ENCODE measurements at places on chromosomes 12 and 14.

DNA sequence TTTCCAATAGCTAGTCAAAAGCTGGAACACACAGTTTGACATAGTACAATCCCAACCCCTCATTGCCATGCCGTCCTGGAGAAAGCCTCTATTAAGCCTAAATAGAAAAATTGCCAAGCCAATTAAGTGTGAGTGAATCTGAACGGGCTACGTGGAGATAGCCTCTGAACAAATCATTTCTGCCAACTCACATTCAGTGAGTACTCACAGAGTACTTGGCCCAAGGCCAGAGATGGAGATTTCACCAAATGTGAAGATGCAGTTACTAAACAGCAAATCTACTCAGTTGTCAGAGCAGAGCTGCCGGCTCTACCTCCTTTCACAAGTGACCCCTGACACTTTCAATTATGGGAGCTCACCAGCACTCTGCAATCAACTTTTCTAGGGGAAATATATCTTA, 350.0 kb downstream of the GALC start:
- DNase-seq, result no peak

DNA sequence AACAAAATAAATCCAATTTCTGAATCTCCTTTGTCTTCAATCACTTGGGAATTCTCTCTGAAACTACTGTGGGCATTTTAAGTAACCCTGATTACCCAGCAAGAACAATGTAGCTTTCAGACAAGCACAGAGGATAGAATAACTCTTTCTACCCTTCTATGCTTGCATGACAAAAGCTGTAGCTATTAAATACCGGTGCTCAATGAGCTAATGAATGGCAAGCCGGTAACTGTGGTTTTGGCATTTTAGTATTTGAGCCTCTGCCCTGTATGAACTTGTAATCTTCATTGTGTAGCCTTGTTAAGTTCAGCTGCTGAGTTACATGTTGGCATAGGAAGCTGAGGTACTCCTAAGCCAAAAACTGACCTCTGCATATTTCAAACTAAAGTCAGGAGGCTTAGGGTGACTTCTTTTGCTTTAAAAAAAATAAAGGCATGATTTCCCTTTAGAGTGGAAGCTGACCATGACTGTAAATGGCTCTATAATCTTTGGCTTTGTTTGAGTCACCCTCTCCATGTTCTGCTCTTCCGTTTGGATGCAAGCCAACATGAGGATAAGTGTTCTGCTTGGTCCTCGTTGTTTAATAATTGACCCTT, 171.0 kb upstream of the HIF1A start:
- DNase-seq, result peak; percentile 65

- DNase-seq, result no peak
Observed at GRCh38 chr14:92280554-92281262, 42.3 kb upstream of the SLC24A4 start.

DNA sequence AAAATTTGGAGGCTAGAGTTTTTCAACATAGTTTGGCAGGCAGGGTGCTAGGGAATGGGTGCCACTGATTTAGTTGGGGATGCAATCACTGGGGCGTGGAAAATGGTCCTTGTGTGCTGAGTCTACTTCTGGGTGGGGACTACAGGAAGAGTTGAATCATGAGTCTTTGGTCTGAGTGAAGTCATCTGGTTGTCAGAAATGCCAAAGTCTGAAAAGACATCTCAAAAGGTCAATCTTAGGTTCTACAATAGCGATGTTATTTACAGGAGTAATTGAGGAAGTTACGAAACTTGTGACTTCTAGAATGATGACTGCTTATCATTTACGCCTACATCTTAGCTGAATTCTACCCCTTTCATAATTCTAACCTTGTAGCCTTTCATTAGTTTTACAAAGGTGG, 209.1 kb downstream of the NUBPL start:
- no peak for DNase-seq

DNA sequence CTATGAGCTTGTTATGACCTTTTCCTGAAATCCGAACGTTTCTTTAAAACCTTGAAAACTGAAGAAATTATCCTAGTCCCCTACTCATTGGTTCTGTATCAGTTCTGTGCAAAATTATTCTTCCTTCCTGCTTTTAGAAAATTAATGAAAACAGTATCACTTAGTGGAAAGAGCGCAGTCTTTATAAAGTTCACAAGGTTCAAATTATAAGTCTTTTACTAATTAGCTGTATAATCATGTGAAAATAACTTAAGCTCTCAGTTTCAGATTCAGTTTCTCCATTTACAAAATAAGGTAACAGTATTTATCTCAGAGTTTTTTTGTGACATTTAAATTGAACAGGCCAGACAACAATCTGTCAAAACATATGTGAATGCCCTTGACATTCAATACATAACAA, 306.1 kb downstream of the ADAMTS20 start:
- DNase-seq, result no peak

DNA sequence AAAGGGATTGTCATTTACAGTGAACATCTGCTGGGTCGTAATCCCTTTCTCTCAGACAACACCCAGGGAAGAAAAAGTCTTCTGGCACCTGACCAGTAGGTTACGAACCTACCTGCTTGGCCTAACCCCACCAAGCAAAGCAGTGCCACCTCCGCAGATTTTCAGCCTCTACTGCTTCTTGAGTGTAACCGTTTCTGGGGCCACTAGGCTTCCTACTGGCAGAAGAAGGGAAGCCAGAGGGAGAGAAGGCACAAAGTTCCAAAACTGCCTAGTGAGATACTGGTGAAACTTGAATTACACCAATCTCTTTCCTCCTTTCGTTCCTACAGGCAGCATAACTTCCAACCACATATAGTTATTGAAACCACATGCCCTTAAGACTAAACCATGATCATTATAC, 383.6 kb downstream of the BCAT1 start:
- DNase-seq, result no peak

DNA sequence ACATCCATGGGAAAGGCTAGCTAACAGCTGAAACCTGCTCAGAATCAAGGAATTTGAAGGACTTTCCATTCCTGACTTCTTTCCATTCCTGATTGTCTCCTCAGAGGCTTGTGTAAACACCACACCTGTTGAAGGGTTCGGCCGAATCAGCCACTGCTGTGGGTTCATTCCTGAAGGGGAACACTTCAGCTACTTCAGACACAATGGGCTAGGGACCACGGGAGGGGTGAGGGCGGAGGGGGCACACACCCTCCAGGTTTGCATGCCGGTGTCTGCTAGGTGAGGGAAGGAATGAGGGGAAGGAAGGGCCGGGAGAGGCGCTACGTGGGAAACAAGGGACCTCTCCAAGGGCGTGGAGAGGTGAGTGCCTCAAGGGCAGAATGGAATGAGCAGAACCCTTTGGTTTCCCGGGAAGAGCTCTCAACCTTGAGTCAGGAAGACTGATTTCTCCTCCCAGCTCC, 1.3 kb downstream of the GPRC5A start:
- DNase-seq, result peak; percentile 23

- DNase-seq, result no peak
Observed at GRCh38 chr12:112121780-112122565, 3.4 kb upstream of the TRAFD1 start.

DNA sequence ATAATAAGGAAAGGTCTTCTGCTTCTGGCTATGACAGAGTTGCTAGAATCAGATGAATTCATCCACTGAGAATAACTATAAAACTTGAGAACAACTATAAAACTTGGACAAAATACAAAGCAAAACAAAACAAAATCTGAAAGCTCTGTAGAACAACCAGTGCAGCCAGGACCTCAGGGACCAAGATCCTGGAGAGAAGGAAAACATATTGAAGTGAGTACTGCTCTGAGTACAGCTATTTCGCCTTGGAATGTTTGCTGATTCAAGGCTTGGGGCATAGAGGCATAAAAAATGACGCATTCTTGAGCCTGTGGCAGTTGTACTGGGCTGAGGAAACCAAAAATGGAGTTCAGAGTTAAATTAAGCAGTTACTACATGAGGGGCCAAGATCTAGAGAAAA, 21.7 kb downstream of the FOXA1 start:
- no peak for DNase-seq

DNA sequence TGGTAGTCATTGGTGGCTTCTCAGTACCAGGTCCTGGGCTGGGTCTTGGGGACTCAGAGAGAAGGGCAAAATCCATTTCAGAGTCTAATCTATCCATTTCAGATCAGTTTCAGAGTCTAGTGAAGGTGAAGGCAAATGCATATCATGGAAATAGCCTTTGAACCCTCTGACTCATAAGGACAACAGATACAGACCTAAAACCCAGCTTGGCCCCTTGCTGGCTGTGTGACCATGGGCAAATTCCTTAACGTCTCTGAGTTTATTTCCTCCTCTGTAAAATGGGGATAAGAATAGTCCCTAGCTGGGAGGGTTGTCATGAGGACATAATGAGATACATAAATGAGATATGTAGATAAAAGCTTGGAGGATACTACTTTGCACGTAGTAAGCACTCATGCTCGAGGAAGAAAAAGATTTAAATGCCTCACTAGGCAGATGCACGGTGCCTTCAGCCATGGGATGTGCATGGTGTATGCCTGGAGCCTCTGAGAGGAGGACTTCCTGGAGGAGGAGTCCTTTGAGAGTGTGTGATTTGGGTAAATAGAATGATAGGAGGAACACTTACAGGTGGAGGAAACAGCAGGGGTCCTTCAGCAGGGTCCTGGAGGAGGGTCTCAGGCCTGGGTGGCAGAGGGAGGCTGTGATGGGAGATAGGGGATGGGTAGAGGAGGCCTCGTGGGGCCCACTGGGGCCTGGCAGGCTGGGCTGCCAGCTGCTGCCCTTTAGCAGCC, 8.0 kb downstream of the DTX1 start:
- no peak for DNase-seq

- no peak for DNase-seq
Observed at GRCh38 chr12:71721783-71722505, 32.7 kb upstream of the RAB21 start.

- no peak for DNase-seq
Observed at GRCh38 chr12:91502208-91502607, 319.6 kb upstream of the DCN start.

- DNase-seq, result no peak
Observed at GRCh38 chr14:55477680-55478079, 37.3 kb upstream of the TBPL2 start.

DNA sequence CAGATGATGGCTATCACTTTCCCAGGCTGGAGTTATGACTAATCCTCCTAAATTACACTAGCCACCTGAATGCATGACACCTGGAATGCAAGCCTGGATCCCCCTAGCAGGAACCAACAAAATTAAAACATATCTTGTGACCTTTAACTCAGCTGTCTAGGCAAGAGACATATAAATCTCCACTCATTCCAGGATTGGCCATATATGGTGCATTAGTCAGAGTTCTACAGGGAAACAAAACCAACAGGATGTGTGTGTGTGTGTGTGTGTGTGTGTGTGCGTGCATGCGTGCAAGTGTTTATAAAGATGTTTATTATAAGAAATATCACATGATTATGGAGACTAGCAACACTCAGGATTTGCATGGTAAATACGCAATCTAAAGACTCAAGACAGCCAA, 212.8 kb downstream of the KIF21A start:
- no peak for DNase-seq

DNA sequence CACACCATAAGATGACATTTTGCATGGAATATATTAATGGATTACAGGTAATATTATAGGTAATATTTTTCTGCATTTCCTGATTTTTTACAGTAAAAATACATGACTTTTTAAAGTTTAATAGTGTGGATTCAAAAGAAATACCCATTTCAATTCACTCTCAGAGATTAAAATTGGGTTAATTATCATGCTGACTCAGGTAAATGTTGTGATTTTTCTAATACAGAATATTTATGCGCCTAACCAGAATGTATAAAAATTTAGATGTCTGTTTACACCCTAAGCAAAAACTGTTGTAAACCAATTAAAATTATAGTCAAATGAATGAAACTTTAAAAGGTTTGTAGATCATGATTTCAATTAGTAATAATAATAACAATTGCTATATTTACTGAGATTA, 117.2 kb upstream of the FLRT2 start:
- no peak for DNase-seq

DNA sequence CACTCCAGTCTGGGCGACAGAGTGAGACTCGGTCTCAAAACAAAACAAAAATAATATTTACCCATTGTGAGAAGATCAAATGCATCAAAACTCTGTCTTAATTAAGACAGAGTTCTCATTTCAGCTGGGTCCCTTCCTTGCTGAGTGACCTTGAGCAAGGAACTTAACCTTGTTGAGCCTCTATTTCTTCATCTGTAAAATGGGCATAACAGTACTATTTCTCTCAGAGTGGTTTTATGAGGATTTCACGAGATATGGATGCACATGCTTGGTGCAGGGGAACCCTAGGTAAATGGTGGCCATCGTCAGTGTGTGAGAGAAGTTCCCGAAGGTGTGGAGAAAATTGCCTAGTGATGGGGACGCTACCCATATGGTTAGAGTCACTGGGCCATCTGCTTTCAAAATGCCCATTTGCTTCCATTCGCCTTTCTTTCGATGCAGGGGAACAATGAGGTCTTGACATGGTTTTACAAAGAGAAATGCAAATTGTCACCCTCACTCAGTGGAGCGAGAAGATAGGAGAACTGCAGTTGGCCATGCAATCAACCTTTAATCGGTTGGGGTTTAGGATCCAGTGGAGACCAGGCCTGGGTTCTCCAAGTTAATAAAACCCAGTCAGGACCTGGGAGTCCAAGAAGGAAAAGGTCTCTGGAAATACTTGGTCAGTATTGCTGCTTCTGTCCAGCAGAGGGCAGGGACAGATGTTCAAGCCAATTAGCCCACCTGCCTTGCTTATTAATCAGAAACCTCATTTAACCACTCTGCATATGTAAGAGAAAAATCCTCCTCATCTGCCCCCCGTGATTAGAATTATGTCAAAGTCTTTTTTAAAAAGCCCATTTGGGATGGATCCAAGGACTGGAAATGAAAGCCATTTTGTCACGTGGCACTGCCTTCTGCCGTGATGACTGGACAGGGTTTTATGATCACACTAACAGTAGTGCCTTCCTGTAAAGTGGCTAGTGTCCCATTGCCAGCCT, 37.2 kb downstream of the CFAP251 start:
- DNase-seq, result no peak

- no peak for DNase-seq
Observed at GRCh38 chr14:60164404-60164711, 840 bp downstream of the DHRS7 start.

Measured in NCI-H187 (cell line).